ENCODE measurements at places on chromosomes 3 and 15.

- DNase-seq = no peak
Measured at GRCh38 chr15:89826671-89827655, 12.3 kb upstream of the ANPEP start.

DNA sequence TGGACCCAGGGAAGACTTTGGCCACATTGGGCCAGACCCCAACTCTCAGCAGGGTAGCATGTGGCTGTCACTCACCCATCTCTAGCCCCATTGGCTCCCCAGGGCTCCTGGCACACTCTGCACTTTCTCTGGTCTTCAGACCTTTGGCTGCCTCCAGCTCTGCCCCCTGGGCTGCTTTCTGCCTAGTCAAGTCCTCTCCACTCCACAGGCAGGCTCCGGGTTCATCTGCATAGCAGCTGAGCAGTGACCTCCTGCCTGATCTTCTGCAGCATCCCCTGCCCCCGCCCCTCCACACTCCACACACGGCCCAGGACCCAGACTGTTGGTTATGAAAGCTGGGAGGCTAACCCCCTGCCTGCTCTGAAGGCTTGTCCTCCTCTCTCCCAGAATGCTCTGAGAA, 8.4 kb upstream of the C15orf39 start:
- no peak for DNase-seq

DNA sequence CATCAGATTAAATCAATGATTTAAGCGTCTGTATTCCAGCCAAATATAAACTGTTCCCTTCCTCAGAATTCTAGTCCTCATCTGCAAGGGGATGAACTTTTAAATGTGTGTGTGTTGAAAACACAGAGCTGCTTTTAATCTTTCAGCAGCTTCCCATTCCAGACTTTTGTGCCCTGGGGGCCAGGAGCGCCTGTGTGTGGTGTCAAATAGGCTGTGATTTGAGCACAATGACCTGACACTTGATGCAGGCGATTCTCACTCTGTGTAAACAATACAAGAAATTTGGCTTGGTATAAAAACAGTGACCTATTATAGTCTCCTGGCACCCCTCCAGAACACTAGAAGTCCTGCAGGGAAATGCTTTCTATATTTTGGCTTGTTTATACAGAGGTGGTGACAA, 274.6 kb upstream of the ROPN1 start:
- DNase-seq = no peak

DNA sequence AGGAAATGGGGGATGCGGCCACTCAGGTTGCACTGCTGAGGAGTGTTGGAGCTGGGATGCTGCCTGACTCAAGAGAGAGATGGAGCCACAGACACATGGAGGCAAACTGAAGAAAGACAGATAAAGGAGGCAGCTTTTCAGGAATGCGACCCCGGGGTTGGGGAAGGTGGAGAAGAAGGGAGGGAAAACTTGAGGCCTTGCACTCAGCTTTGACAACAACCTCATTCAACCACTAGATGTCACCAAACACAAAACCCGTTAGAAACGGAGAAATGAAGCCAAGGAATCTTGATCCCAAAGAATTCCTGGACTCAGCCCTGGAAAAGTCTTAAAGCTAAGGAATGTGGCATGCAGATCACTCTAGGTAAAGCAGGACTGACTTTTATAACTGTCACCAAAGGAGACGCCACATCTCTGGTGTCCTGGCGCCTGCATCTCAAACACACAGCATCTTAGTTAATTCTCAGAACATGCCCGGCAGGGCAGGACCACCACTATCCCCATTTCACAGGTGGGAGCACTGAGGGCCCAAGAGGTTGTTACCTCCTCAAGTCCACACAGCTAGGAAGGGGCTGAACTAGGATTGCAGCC, 59.6 kb upstream of the LMCD1 start:
- no peak for DNase-seq

- DNase-seq = no peak
Measured at GRCh38 chr15:63073497-63074172, 31.1 kb downstream of the TPM1 start.
